NCI-H187 treated with DMSO at 0.1 percent for 48 hours (cell line): ENCODE measurements at places on chromosomes 1 and 21.

- no peak for DNase-seq
Observed at GRCh38 chr21:34360488-34361241, 3.1 kb upstream of the KCNE2 start.

DNA sequence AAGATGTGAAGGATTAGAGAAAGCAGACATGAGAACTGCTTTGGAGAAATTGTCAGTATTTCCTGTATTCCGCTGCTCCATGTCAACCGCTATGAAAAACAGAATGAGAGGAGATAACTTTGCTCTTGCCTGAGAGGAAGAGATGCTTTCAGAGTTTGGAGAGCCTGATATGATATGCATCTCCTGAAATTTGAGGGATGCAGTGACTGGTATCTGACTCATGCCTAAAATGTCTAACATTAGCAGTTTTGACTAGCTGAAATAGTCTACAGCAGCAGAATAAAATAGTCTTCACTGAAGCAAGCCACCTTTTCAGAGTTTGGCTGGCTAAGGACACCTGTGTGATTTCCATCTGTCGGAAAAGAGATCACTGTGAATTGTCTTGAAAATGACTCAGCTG lies 165.8 kb upstream of the LRRC7 start:
- DNase-seq: no peak

DNA sequence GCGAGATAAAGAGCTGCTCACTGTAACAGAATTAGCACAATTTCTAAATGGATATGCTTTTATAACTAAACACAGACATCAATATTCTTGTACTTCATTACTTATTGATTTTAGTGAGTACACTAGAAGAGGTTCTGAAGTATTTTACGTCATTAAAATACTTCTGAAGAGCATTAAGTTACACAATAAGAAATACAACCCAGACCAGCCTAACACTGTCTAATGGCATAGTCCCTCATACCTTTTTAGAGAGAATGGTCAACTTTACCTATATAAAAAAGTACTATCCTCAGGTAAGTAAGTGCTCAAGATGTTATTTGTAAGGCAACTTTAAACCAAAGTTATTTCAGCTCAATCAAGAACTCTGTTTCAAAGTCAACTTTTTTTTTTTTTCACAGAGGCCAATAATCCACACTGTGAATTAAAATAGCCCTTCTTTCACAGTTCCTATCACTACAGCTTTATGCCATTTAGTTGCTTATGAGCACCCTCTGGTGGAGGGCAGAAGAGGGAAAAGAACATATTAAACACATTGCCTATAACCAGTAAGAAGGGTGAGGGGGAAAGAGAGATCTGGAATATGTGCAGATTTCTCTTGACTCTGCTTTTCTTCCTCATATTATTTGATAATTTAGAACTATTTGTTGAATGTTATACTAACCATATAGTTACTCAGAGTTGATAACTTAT lies 182.1 kb upstream of the DMRTA2 start:
- no peak for DNase-seq

GRCh38 chr1:231866392-231867331 lies 240.1 kb downstream of the DISC1 start:
- DNase-seq: no peak

GRCh38 chr1:172960019-172960418 lies 90.7 kb downstream of the TNFSF18 start:
- DNase-seq: no peak

- DNase-seq: no peak
Observed at GRCh38 chr1:236753516-236753915, 41.6 kb upstream of the MTR start.

GRCh38 chr21:46119637-46120271 lies 21.8 kb downstream of the COL6A2 start:
- DNase-seq: no peak

DNA sequence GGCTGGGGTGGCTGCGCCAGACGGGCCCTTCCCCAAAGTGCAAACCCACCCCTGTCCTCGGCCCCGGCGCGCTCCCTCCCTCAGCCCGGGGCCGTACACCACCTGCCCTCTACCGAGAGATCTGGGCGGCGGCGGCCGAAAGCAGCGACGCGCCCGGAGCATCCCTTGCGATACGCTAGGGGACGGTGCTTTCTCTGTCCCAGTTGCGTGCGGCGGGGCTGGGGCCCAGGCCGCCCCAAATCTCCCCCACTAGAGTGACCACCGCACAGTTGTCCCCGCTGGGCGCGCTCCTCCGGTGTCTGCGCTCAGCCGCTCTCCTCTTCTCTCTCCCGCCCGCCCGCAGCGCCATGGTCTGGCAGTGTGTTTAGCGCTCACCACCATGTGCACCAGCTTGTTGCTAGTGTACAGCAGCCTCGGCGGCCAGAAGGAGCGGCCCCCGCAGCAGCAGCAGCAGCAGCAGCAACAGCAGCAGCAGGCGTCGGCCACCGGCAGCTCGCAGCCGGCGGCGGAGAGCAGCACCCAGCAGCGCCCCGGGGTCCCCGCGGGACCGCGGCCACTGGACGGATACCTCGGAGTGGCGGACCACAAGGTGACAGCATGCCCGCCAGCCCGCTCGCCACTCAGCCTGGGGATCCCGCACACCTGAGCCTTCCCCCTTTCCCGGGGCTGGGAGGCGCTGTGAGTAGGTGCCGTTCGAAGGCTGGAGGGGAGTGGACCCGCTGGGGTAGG lies 1.0 kb downstream of the ST6GALNAC5 start:
- DNase-seq: no peak

DNA sequence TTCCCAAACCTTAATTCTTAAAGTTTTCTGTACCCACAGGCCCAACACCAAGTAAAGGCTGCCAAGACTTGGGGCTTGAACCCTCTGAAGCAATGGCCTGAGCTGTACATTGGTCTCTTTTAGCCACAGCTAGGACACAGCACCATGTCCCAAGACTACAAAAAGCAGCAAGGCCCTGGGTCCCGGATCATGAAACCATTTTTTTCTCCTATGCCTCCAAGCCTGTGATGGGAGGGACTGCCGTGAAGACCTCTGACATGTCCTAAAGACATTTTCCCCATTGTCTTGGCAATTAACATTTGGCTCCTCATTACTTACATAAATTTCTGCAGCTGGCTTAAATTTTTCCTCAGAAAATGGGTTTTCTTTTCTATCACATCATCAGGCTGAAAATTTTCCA lies 30.9 kb downstream of the ZNF670 start:
- DNase-seq: no peak

- no peak for DNase-seq
Observed at GRCh38 chr1:34906756-34907155, 22.7 kb downstream of the DLGAP3 start.

DNA sequence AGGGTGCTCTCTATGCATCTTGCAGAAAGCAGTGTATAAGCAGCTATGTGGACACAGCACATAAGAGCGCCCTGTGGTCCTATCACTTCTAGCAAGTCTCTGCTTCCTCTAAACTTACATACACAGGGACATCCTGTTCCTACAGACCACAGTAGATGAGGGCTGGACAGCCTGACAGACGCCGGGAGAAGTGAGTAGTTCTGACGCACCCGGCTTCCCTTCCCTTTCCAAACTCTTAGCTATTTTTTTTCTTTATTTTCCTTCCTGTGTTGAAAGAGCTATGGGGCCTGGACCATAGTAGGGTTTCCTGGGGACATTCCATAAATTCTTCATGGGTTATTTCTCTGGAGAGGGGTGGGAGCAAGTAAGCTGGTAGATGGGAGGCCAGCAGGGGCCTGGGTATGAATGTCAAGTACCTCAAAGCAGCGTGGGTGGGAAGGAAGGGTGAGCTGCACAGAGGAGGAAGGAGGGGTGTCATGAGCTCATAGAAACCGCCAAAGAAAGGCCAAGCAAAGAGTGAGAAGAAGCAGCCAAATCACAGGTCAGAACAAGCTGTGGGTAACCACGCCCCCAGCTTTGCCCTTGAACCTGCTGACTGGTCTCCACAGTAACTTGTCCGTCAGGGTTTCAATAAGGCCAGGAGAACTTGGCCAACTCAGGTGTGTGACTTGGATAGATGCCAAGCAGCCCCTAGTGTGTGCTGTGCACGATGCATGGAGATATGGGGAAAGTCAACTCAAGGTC lies 36.6 kb downstream of the PLXNA2 start:
- DNase-seq: no peak

DNA sequence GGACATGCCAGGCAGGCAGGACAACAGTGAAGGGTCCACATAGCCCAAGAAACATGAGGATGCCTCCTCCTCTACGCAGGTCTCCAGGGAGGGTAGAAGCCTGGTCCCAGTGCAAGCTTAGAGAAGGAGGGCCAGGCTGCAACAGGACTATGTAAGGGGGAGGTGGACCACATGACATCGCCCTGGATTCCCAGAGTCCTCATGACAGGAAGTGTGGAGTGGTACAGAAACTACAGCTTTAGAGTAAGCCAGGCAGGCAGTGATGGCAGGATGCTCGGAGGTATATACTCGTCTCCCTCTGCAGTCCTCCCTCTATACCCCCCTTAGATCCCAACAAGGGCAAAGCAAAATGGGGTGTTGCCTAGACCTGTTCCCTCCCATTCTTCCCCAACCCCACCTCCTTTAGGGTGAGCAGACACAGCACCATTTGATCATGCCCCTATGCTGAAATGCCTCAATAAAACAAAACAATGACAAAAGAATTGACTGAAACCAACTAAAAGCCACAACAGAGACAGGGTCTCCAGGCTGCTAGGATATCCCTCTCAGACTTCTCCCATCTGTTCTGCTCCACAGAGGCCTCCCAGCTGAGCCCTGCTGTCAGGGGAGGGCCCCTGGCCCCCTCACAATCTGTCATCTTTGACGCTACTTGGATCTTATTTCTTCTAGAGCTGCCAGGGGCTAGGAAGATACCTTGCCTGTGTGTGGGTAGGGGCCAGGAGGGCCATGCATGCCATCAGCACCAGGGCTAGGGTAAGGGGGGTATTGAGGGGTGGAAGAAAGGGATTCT lies 13.1 kb downstream of the FAM78B start:
- DNase-seq: no peak

- no peak for DNase-seq
Observed at GRCh38 chr1:178684542-178685000, 40.5 kb upstream of the RALGPS2 start.

- DNase-seq: no peak
Observed at GRCh38 chr1:224594851-224595250, 21.3 kb upstream of the CNIH3 start.

DNA sequence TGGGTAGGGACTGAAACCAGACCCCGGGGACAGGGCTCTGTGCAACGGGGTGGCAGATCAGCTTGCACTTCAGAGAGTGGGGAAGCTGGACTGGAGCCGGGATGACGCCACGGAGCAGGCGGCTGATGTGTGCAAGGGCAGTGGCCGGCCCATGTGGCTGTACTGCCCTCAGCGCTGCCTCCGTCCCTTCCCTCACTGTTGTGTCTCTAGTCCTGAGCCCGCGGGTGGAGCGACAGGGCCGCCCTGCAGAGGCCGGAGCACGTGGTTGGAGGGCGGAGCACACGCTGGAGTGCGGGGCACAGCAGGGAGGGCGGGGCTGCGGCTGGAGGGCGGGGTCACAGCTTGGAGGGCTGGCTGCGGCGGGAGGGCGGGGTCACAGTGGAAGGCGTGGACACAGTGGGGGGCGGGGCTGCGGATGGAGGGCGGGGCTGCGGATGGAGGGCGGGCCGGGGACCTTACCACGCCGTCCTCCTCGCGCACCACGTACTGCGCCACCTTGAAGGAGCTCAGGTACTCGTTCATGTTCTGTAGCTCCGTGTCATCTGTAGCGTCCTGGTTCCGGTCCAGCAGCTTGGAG lies 52.4 kb downstream of the CHD5 start:
- peak; percentile 43 for DNase-seq

- no peak for DNase-seq
Observed at GRCh38 chr21:31335957-31336738, 7.9 kb downstream of the TIAM1 start.

GRCh38 chr1:66288048-66288447 lies 245.9 kb upstream of the SGIP1 start:
- DNase-seq: no peak

- no peak for DNase-seq
Observed at GRCh38 chr1:153643100-153643499, 9.2 kb downstream of the CHTOP start.

DNA sequence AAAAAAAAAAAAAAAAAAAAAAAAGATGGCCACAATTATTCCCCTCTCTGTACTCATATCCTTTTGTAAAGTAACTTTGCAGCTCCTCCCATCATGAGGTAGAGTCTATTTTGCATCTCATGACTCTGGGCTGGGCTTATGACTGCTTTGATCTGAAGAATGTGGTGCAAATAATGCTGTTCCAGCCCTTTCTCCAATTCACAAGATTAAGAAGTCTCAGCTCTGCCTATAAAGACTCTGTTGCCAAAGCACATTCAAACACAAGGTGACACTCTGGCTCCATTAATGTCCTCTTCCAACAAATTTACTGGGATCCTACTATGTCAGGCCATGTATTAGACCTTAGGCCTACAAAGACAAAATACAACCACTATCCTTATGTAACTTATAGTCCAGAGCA lies 64.8 kb upstream of the PTCH2 start:
- no peak for DNase-seq

GRCh38 chr1:94753171-94753972 lies 66.8 kb upstream of the SLC44A3 start:
- DNase-seq: no peak

- DNase-seq: no peak
Observed at GRCh38 chr1:64000021-64000420, 203.4 kb upstream of the UBE2U start.

DNA sequence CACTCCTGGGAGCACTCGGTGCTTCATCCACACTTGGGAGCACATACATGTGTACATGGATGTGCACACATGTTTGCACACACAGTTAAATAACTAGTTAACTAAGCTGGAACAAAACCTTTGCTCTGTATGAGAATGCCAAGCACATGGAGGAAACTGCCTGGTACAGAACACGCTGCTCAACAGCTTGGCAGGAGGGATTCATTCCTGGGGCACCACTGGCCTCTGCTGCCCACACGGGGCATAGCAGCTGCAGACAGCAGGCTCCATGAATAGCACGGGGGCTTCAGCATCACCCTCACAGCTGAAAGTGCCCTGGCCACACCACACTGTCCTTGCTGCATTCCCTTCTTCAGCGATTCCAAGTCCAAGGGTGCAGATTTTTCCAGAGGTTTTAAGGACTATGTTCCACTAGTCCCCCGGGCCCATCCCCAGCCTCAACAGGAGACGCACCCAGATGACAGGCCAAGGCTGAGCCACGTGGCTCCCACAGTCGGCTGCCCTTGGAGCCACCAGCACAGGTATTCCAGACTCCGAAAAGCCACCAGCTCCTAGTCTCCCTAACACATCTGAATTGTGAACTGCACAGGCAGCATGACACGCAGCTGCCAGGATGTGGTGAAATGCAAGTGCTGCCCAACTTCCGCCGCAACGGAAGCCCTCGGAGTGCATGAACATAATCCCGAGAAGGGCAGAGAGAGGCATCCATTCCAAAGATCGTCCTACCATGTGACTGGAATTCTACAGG lies 16.9 kb downstream of the NPHP4 start:
- no peak for DNase-seq

GRCh38 chr1:206954459-206955342 lies 8.4 kb upstream of the PIGR start:
- no peak for DNase-seq

GRCh38 chr21:35562876-35563275 lies 497.4 kb downstream of the SETD4 start:
- DNase-seq: no peak

GRCh38 chr1:36217670-36218069 lies 6.6 kb upstream of the THRAP3 start:
- no peak for DNase-seq

GRCh38 chr1:180841415-180841814 lies 71.3 kb upstream of the KIAA1614 start:
- no peak for DNase-seq
